ENCODE measurements at places on chromosomes 2 and 18.

DNA sequence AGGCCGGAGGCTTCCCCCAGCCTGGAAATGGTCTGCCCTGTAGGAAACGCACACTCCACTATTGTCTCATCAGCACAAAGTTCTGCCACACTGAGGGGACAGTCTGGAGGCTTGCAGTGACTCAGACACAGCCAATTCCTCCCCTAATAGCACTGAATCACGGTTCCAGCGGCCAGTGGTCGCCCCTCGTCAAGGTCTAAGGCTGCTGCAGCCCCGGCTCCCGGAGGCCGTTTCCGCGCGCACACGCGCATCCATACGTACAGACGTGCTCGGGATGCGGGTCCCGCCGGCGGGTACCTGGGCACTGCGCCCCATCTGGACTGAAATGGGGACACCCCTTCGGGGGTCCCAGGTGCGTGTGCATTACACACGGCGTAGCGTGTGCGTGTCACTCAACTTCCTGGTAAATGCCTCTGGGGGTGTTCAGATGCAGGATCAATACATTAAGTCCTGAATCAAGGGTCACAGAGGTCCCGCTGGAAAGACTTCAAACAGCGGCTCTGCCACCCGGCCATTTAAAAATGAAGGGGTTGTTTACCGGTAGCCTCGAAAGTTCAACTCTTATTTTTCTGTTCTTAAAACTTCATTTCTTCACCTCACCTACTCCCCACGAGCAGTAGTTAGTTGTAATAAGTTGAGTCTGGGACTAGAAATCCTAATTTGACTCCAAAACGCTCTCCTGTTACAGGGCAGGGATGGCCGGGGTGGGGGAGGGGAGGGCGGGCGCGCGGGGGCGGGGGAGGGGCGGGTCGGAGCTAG lies 572 bp upstream of the ZNF516 start:
- no peak for DNase-seq

DNA sequence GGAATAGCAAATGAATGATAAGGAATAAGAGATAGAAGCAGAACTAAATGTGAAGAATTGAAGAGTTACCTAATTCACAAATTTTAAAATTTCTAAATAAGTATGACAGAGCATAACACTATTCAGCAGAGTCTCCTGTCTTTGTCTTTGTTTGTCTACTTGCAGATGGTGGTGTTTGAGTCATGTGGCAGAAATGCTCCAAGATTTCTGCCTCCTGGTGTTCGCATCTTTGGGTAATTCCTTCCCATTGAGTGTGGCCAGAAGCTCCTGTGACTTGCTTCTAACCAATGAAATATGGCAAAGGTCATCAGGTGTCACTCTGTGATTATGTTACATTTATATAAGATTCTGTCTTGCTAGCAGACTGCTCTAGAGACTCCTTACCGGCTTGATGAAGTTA lies 45.6 kb upstream of the GALNT3 start:
- no peak for DNase-seq

DNA sequence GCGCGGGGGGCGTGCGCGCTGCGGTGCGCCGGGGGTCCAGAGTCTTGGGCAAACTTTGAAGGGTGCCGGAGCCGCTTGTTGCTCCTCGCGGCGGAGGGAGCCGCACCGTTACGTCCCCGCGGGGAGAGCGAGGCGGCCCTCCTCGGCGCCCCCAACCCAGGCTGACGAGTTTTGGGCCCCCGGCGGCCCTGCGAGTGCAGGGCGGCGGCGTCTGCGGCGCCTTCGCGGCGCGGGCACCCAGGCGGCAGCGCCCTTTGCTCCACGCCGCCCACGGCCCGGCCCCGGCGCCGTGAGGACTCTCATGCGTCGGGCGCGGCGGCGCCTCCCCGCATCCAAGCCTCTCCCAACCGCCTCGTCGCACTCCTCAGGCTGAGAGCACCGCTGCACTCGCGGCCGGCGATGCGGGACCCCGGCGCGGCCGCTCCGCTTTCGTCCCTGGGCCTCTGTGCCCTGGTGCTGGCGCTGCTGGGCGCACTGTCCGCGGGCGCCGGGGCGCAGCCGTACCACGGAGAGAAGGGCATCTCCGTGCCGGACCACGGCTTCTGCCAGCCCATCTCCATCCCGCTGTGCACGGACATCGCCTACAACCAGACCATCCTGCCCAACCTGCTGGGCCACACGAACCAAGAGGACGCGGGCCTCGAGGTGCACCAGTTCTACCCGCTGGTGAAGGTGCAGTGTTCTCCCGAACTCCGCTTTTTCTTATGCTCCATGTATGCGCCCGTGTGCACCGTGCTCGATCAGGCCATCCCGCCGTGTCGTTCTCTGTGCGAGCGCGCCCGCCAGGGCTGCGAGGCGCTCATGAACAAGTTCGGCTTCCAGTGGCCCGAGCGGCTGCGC lies 814 bp downstream of the FZD7 start:
- peak; percentile 41 for DNase-seq

DNA sequence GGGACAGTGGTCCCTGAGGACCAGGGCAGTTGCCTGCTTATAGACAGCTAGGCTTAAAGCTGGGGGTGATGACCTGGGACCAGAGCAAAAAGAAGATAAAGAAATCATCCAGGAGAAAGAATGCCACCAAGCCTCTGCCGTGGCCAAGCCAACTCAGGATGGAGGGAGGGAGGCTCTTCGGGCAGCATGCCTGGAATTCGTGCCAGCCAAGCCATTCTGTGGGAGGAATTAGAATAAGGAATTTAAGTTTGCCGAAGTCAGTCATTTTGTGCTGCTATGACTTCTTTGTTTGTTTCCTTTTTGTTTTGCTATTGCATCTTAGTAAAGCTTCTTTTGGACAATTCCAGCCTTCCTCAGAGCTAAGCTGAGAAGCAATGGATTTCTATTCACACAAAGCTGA lies 124.1 kb downstream of the EN1 start:
- no peak for DNase-seq

DNA sequence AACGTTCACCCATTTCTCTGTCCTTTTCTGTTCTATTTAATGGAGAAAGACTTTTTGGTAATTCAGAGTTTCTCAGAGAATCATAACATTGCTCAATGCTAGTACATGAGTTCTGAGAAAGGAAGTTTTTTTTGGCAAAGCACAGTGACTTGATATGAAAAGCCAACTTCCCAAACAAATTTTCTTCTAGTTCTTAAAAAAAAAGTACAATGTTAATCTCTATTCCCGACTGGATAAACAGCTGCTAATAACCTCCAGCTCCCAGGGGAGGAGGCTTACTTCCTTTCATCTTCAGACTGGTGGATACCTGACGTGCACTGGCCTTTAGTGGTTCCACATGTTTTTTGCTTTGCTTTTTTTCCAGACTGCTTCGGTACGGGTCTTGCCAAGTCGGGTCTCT lies 284.6 kb upstream of the CCDC68 start:
- no peak for DNase-seq

DNA sequence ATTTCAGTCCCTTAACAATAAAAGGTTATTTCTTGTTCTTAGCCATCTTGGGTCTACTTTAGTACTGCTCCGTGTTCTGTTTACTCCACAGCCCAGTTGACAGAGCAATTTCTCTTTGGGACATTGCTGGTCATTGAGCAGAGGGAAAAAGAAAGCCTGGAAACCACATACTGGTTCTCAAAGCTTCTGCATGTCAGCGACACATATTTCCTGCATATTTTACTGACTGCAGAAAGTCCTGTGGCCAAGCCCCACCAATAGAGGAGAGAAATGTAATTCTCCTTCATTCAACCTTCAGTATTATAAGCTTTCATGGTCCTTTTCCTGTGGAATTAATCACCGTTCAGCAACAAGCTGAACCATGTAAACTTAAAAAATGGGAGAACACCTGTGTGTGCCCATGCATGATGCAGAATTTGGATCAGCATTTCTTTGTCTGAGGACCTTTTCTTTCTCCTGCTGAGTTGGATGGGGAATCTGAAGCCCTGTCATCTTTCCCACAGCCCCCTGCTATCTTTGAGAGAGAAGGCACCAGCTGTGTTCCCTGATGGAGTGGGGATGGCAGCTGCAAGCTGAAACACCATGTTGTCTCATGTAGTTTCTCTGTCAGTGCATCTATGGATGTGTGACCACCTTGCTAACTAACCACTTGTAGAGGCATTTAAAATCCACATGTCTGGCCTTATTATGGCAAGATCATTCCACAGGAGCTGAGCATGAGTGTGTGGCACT lies 431.6 kb downstream of the MEIS1 start:
- DNase-seq = no peak

DNA sequence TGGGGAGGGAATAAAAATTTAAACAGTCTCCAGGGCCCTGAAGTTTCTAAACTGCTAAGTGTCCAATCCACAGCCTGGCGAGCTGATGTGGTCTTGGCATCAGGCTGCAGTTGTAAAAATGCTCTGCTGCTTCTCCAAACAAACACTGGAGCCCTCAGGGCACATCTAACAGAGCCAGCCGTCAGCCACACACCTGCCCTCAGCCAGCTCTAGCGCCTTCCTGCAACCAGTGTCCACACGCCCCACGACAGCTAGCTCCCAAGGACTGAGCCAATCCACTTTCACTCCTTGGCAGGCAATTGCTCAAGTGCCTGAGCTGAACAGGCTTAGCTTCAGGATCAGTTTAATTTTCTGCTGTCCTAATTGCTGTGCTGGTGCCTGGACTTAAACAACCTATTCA lies 446.4 kb upstream of the RAB12 start:
- DNase-seq = no peak

GRCh38 chr2:64025741-64026140 lies 6.5 kb upstream of the VPS54 start:
- DNase-seq = no peak

- DNase-seq = no peak
Observed at GRCh38 chr2:48343571-48344440, 186.1 kb upstream of the STON1 start.

- DNase-seq = no peak
Observed at GRCh38 chr2:173148520-173148919, 72.9 kb downstream of the MAP3K20 start.

- no peak for DNase-seq
Observed at GRCh38 chr18:40606996-40607395, 1348.0 kb upstream of the PIK3C3 start.

DNA sequence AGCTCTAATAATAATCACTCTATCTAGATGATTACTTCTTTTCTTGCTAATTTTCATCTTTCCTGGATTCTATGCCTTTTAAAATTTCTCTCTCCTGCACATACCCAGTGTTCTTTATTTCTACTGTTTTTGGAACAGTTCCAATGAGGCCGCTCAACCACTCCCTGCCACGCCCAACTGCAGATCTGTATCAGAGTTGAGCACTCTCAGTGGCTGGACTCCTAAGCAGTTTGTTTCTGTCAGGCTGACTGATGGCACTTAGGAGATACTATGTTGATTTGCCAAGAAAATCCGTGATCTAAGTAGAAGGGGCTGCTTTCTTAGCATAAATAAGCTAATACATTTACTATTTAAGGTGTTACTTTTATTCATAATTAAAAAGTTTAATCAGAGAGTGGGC lies 192.8 kb downstream of the ARHGAP15 start:
- no peak for DNase-seq

- no peak for DNase-seq
Observed at GRCh38 chr2:167843217-167843616, 404.2 kb downstream of the STK39 start.
